ENCODE measurements at places on chromosomes 7 and 10.

DNA sequence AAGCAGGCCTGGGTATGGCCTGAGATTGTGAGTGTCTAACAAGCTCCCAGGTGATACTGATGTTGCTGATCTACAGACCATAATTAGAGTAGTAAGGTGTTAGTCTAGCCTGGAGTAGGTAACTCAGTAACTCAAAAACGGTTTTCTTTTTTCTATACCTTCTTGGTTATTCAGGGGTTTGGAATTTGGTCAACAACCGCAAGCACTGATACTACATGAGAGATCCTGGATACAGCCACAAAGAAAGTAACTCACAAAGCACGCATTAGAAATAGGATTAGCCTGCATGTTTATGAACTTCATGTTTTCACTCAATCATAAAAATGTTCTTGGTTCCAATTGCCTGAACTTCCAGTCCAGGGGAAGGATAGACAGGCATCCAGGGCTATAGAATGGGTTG is 803.5 kb downstream of the MAGI2 start:
- DNase-seq, result no peak

- DNase-seq, result no peak
Observed at GRCh38 chr7:95861041-95861440, 88.7 kb downstream of the DYNC1I1 start.

GRCh38 chr7:70739646-70740210 is 392.2 kb upstream of the GALNT17 start:
- no peak for DNase-seq

GRCh38 chr7:143973870-143974416 is 19.3 kb downstream of the OR2F1 start:
- DNase-seq, result no peak

- no peak for DNase-seq
Observed at GRCh38 chr10:103490986-103491314, 2.6 kb upstream of the NEURL1 start.

- no peak for DNase-seq
Observed at GRCh38 chr7:66790725-66791124, 50.2 kb downstream of the RABGEF1 start.

DNA sequence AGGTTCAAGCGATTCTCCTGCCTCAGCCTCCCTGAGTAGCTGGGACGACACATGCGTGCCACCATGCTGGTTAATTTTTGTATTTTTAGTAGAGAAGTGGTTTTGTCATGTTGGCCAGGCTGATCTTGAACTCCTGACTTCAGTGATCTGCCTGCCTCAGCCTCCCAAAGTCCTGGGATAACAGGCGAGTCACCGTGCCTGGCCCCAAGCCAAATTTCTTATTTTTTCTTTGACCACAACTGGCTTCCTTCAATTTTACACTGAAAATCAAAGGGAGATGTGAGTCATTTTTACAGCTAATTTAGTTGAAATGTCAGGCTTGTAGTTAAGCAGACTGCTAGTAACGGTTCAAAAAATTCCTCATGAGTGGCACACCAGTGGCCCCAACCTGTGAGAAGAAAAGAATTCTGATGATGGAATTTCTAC is 7.8 kb downstream of the RNF216 start:
- DNase-seq, result no peak

- DNase-seq, result no peak
Observed at GRCh38 chr10:49093922-49094321, 21.4 kb downstream of the VSTM4 start.

DNA sequence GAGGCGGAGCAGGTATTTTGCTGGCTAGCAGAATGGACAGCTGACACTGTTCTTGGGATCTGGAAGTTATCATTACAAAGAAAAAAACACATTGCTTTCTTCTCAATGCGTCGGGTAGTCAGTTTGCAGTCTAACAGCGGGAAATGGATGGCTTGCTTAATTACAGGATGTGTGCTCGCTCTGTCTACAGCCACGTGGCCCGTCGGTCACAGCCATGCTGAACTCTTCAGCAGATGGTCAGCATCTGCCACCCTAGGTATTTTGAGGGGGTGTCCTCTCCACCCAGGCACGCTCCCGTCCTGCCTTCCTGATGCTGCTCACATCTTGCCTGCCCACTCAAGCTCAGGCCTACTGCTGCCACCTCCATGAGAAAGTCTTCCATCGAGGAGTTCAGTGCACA is 20.4 kb upstream of the INMT start:
- DNase-seq, result no peak

- DNase-seq, result no peak
Observed at GRCh38 chr10:129464251-129464650, 2.8 kb upstream of the MGMT start.

DNA sequence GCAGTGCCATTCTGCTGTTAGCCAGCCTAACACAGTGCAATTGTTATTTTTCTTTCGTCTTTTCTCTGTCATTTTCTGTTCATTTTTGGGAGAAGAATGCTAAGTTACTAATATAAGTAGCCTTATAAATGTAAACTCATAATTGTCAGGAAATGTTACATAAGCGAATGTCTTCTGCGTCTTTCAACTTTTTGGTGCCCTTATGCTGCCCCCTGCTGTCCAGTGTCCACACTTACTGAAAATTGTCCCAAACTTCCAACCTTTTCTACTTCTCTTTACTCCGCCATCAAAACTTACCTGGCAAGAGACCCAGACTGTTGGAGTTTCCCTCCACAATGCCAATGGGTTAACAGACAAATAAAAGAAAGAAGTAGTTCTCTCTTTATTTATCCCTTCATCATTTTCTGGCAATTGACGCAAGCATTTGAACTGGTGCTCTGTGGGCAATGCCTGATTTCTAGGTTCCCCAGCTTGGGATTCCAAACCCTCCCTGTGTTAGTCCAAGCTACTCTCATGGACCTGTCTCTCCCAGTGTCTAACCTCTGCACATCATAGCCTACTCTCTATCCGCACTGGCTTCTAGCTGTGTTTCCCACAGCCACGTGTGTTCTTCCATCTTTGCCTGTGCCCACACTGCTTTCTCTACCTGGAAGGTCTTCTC is 21.0 kb upstream of the EPC1 start:
- peak; percentile 67 for DNase-seq

GRCh38 chr7:95209788-95210187 is 114.5 kb downstream of the PON1 start:
- DNase-seq, result no peak

GRCh38 chr10:133267829-133268228 is 8.8 kb downstream of the ADAM8 start:
- no peak for DNase-seq

GRCh38 chr7:75988568-75989499 is 5.6 kb downstream of the TMEM120A start:
- no peak for DNase-seq

GRCh38 chr10:32982911-32983909 is 25.2 kb upstream of the ITGB1 start:
- DNase-seq, result no peak

DNA sequence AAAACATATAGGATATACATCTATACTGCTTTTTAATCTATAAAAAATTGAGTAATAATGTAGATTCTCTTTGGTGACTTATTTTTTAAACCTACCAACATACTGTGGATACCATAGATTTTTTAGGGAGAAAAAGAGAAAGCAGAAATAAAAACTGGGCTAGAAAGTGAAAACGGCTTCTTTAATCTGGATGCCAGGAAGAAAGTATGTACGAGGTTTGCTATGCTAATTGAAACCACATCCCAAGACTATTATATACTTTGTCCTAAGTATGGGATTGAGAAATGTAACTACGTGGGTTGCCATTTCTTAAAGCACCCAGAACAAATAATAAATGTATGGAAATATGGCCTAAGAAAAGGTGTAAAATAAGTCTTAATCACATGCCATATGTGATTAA is 129.0 kb upstream of the NFE2L3 start:
- DNase-seq, result no peak

DNA sequence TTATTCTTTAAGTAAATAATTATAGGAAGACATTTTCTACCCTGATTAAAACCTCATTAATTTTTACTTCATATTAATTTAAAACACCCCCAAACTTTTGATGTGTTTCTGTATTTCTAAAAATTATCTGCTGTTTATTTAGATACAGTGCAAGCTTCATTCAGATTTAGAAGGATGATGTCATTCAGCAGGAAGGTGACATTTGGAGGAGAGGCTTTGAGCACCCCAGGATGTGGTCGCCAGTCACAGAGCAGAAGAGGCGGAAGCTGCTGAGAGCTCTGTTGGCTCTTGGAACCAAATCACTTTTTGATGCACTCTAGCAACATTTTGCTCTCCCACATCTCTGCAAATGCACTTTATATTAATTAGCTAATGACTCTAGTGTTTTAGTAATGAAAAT is 233.9 kb upstream of the CACNA2D1 start:
- peak; percentile 27 for DNase-seq

- no peak for DNase-seq
Observed at GRCh38 chr10:106360870-106361269, 803.6 kb downstream of the SORCS1 start.

DNA sequence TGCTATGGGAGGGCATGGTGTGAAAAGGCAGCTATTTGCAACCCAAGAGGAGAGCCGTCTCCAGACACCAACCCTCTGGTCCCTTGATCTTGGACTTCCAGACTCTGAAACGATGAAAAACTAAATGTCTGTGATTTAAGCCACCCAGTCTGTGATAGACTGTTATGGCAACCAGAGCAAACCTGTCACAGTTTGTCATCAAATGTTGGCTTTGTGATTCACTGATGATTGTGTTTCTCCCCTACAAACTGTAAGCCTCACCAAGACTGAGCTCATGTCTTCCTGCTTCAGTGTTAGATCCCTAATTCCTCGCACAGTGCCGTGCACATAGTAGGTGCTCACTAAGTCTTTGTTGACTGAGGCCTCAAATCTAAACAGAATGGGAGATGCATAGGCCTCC is 224.6 kb upstream of the PITRM1 start:
- DNase-seq, result no peak

- DNase-seq, result no peak
Observed at GRCh38 chr7:128931190-128931798, 6.4 kb upstream of the IRF5 start.

DNA sequence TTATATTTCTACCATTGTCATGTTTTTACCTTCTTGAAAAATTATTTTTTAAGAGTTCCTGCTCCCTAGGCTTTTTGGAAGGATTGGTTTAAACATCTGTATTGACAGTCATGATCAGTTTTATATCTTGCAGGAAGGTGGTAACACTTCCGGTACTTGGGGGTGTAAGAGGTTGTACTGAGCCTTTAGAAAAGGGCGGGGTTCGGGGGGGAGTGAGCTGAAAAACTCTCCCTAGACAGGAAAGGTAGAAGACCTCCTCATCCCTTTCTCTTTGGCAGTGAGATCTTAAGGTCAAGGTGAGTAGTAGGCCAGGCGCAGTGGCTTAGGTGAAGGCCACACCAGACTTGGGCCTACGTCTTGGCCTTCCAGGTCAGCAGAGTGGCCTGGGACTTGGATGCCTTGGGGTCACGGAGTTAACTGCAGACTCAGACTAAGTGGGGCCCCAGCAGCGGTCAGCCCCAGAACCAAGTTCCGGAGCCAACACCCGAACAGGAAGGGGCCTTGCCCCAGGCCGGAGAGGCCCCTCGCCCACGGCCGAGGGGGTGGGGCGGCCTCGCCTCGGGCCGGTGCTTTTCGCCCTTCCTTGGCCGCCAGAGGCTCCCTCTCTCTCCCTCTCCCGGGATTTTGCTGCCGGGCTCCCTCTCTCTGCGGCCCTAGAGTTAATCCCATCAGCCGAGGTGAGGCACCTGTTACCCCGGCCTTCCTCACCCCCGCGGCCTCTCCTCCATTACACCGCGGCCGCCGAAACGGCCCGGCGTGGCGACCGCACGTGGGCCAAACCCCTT is at the start of gene PPP1R9A:
Gene PPP1R9A (plus strand): TSS at position 569 of the 785 bp plus-strand sequence. CDS start 2,520 bp downstream, outside the sequence.
- no peak for DNase-seq

DNA sequence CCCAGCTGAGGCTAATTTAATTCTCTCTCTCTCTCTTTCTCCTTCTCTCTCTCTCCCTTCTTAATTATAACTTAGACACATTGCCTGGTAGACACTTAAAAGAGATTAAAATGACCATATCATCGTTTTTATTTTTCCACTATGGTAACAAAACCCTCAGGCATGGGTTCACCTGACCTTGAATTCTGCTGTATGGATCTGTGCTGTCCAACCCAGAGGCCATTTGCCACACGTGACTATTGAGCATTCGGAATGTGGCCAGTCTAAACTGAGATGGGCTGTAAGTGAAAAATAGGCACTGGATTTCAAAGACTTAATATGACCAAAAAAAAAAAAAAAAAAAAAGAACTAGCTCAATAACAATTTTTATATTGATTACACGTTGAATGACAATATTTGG is 93.6 kb downstream of the NHLRC2 start:
- DNase-seq, result no peak

- DNase-seq, result no peak
Observed at GRCh38 chr7:110043519-110043918, 1047.4 kb upstream of the LRRN3 start.

DNA sequence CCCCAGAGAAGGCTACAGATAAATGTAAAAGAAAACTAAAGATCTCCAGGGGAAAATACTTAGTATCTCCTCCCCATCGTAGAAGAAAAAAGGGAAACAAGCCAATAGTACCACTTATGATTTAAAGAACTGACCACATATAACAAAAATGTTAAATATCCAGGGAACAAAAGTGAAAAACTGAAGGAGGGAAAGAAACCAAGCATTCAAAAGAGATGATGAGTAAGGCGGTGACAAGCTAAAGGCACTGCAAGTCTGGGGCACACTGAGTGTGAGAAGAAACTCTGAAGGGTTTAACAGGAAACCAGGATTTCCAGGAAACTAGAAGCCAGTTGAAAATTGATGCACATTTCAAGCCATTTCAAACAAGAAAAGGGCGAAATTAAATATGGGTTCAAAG is 226.3 kb downstream of the AHR start:
- DNase-seq, result no peak

- no peak for DNase-seq
Observed at GRCh38 chr7:134654104-134654775, 7.6 kb downstream of the BPGM start.

GRCh38 chr10:91983416-91983815 is 59.8 kb downstream of the BTAF1 start:
- no peak for DNase-seq

DNA sequence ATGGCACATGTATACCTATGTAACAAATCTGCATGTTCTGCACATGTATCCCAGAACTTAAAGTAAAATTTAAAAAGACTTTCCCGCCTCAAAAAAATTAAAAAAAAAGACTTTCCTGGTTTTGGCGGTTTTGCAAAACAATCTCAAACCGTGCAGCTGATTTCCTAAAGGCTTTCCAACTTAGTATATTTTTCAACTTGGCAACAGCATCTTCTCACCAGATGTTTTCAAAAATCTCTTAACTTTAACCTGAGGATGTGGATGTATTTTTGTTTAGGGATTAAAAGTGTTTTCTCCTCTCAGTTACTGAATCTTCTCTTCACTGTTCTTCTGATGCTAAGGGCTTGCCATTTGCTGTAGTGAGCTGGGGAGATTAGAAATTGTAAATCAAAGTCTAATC is 96.5 kb upstream of the PLPP4 start:
- DNase-seq, result no peak

DNA sequence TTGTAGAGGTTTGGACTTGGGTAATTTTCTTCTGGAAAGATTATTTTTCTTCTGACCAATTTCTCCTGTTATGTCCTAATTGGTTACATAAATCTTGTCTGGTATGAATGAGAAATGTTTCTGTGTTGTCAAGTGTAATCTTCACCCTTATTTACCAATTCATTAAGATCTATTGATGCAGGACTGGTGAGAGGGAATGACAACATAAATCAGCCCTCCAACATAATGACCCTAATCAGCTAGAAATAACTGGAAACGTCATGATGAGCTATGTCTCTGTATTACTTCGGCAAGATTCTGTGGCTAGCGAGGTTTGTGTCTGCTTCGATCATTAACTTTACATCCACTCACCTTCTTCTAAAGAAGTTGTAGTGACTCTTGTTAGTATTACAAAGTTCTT is 3.5 kb downstream of the FOXP2 start:
- no peak for DNase-seq

Data from stimulated activated CD8-positive, alpha-beta memory T cell treated with anti-CD3 and anti-CD28 coated beads, Interleukin-4, amount 100 ng/mL, for 4 hours (primary cell).